Neural progenitor cell (in vitro differentiated cells): ENCODE measurements at places on chromosomes 7 and 10. TPM values are rescaled to one million over a fixed set of nuclear protein-coding genes. Genes with fewer than 3 reads are reported as not detected.

GRCh38 chr7:122038904-122039303, 105.1 kb downstream of the AASS start:
- DNase-seq: no peak

- no peak for DNase-seq
Observed at GRCh38 chr10:24495666-24496460, 227.8 kb downstream of the ARHGAP21 start.

DNA sequence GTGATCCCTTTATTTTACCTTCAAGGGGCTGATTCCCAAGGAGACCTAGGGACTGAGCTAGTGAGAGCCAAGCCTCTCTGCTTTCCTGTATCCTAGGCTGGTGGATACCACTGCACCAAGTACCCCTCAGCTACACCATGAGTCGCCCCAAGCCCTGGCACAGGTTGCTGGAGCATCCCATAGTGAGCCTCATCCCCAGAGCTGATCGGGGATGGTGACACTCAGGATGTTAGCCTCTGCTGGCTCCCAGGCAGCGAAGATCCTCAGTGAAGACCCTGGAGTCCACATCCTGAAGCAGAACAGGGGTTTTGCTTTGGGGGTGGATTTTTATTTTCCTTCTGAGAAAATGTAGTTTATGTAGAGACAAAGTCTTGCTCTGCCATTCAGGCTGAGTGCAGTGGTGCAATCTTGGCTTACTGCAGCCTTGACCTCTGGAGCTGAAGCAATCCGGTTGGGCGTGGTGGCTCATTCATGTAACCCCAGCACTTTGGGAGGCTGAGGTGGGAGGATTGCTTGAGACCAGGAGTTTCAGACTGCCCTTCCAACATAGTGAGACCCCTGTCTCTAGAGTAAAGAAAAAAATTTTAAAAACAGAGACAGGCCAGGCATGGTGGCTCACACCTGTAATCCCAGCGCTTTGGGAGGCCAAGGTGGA, 12.5 kb upstream of the ZNF212 start:
- no peak for DNase-seq

- no peak for DNase-seq
Observed at GRCh38 chr7:50837965-50838364, 55.3 kb upstream of the GRB10 start.

DNA sequence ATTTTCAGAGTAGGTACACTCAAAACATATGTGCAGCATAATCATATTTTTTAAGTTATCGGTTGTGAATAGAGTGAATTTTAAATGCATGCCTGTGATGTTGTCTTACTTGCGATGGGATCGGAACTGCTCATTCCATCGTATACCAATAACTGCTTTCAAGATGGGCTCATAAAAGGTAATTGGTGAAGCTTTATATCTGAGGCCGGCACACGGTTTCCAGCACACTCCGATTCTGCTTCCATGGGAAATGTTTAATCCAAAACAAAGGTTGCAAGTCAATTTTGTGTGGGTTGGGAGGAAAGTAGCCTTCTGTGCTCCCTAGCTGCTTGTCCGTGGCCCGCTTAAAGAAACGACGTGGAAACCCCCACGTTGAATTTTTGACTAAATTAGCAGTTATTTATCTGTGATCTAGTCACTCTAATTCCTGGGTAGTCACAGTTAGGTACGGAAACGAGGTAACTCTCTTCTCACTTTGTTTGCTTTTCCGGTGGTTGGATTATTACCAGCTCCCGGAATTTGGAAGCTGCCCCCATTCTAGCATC, 10.1 kb upstream of the CELF2 start:
- DNase-seq: no peak

DNA sequence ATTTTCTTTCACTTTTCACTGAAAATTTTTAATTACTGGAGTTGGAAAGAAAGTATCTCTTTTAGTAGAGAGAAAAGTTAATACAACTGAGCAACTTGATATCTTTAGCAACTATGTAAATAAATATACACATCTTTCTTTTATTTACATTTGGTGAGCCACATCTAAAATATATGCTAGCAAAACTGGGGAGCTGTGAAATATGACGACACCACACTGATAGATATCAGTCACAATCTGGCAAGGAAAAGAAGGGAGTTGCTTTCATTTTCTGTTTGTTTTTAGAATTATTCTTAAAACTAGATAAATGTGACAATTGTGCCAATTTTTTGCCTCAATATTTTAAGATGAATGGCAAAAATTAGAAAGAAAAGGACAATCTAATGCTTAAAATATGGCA, 2.7 kb upstream of the ZNF804B start:
- no peak for DNase-seq

DNA sequence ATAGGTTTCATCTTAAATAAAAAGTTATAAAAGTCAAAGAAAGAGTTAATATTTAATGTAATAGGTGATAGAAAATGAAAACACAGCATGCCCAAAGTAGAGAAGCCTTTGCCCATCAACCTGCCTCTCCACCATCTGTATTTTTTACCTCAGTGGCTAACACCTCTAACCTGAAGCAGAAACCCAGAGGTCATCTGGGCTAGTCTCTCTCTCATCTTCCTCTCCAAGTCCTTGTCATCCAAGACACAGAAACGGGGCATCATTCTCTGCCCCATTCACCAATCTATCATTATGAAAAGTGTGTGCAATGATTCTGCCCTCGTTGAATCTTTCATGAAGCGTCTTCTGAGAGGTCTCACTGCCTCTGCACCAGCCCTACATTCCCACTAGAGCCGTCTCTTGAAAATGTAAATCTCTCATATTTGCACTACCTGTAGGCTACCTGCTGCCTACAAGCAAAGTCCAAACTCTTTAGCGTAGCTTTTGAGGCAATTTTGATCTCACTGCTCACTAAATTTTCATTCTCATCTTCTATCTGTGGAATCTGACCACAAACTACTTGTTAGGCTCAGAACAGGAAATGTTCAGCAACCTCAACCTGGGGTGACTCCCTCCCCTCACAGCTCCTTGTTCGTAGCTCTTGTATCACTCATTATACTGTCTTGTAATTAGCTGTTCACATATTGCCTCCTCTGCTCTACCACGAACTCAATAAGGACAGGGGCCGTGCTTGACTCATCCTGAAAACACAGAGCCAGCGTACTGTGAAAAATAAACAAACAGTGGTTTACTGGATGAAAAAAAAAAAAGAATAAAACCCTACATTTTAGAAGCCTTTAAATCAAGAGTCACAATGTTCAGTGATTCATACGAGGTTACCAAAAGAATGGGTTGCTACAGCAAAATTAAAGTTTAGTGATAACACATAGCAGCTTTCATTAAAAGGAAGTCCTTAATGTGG, 83.1 kb downstream of the CTNNA3 start:
- no peak for DNase-seq

DNA sequence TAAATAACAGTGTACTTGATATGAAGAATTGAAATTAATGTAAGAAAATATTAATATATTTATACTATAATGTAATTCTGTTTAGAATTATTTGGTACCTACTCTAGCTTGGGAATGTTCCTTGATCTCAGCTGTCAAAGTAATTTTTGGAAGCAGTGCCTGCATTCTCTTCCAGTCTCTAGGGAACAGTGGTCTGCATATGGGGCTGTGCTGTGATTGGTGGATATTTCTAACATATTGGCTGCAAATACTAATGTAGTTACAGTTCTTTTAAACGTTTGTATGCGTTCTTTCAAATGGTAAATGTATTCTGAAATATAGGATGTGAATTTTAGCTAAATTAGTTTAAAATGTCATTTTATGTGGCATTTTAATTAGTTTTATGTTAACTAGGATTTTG, 87.2 kb downstream of the PHF14 start:
- DNase-seq: no peak

GRCh38 chr10:8417631-8418030, 363.1 kb downstream of the GATA3 start:
- DNase-seq: no peak

Gene STEAP1B
- 1.6 and 3.0 TPM in 2 replicates for total RNA-seq

- no peak for DNase-seq
Observed at GRCh38 chr10:122344741-122345258, 29.7 kb upstream of the PLEKHA1 start.

DNA sequence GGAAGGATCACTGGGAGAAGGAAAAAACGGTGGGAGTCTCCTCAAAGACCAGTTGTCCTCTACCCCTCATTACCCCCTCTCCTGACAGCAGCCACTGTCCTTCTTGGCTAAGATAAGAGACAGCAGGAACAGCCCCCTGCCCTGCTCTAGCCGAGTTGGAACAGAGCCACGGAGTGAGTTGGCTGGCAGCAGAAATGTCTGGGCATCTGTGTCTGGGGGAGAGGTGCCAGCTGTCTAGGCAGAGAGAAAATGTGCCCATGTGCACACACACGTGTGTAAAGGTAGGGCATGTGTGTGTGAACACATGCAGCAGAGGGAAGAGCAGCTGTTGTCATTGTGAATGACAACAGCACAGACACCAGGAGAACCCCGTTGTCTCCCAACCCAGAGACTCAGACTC, 9.4 kb upstream of the HILPDA start:
- no peak for DNase-seq

- DNase-seq: no peak
Observed at GRCh38 chr7:142110638-142111037, 880 bp upstream of the MGAM2 start.

GRCh38 chr7:121605317-121605680, 209.2 kb upstream of the FAM3C start:
- no peak for DNase-seq

DNA sequence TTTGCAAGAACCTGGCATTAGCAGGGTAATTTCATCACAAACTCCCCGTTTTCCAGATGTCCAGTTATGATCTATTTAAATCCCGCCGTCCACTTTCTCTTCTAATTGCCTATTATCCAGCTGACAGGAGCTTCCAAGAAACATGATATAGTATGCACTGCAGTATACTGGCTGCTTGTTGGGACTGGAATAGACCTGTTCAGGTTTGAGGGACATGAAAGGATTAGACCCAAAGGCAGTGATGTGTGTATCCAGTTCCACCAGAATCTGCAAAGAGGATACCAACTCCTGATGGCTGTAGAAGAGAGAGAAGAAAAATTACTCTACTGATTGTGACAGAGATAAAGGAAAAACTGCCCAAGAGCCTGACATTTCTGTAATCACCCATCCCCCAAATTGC, 8.9 kb downstream of the MSS51 start:
- DNase-seq: no peak

DNA sequence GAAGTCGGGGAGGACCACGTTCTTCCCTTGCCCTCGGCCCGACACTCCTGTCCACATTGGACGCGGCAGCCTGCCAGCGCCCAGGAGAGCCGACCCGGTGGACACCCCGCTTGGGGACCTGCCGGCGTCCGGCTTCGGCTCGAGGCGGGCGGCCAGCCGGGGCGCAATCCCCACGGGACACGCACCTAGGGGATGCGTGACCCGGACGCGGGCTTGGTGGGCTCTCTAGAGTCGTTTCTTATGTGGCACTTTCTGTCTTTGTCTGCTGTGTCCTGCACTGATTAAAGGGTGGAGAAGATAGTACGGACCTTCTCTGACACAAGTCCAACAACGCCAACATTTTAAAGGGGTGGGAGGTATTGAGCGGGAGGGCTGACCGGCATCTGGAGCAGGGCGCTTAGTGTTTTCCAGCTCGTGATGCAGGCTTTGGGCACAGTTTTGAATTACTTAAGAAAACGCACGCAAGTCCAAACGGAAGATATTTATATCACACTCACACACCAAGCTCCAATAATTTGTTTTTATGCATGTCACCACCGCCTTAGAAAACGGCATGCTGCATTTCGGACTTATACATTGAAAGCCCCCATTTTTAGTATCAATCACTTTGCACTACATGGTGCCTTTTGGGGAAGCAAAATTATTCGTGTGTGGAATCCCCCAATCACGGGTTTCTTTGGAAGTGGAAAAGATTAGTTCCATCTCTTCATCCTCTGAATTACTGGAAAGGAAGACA, 3.9 kb upstream of the SPAG6 start:
- no peak for DNase-seq

DNA sequence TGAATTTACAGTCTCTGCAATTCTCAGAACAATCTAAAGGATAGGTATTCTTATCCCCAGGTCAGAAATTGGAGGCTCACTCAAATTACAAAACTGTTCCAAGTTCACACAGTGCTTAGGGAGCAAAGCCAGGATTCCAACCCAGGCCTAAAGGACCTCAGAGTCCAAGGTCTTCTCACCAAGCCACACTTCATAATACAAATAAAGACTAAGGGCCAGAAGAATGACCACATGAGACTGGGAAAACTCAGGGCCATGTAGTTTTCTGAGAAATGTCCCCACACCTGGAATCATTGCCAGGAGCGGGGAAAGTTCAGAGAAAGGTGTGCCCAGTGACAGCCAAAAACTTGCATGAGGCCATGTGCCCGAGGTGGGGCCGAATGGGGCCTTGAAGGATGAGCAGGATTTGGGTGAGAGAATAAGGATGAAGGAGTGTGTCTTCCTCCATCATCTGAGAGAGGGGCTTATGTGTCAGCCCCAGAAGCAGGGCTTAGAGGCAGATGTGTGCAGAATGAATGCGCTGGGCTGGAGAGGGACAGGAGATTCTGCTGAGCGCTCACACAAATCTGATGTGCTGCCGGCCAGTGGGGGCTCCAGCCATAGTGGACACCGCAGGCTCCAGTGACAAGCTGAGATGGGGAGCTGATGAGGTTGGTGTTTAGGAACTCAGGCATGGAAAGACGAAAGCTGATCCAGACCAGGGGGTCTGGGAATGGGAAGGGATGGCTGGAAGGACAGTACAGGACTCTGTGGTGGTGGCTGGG, 35.9 kb downstream of the BLNK start:
- DNase-seq: no peak

Gene MRC1
- 0.03 TPM in 1 of 2 replicates, not detected in the other for total RNA-seq

DNA sequence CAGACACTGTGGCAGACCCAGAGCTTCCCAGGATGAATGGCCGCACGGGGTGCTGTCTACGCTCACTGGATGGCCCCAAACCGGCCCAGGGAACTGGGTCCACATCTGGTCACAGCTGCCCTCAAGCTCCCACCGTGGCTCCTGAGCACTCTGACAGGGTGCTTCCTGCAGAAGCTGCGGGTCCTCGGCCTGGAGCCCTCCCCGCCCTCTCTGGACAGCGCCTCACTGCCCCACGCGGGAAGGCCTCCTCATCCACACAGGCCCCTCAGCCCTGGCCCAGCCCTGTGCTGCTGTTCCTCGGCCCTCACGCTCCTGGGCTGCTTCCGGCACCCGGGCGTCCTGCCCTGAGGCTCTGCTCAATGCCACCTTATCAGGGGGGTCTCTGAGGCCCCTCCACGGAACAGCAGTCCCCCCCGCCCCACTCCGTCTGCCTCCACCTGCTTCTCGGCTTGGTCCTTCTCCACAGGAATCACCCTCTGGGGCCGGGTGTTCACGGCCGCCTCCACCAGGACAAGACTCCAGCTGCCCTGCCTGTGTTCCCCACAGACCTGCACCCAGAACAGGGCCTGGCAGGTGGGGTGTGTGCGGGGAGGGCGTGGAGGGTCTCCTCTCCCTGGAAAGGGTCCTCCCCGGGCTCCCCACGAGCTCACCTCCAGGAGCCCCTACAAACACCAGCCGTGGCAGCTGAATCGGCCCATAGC, 75.4 kb upstream of the PDGFA start:
- no peak for DNase-seq
